ENCODE measurements at places on chromosomes 1 and 21. TPM values are rescaled to one million over a fixed set of nuclear protein-coding genes. Genes with fewer than 3 reads are reported as not detected.

The ESPN gene
- 2.5 TPM for total RNA-seq

The ANGPTL3 gene
- not detected for total RNA-seq

The TNFRSF8 gene
- 0.26 TPM for total RNA-seq

The FAM110D gene
- total RNA-seq = 7.9 TPM

The NR5A2 gene
- total RNA-seq = 21.5 TPM

DNA sequence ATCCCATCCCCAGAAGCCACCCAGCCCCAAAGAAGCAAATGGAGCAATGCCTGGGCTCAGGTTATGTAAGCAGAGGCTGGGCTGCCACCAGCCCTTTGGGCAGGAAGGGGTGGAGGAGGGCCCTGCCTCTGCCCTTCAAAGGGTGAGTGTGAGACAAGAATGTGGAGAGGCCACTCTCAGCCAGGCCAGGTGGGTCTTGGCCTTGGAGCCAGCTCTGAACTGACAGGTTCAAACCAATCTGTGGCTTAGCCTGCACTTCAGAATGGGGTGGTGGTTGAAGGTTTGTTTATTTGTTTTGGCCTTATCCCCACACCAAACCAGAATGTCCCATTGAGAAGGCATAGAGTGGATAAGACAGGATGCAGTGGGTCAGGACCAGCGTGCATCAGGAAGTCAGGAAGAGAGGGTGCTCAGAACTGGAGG lies 29.8 kb downstream of the C1orf116 start:
- no peak for DNase-seq

DNA sequence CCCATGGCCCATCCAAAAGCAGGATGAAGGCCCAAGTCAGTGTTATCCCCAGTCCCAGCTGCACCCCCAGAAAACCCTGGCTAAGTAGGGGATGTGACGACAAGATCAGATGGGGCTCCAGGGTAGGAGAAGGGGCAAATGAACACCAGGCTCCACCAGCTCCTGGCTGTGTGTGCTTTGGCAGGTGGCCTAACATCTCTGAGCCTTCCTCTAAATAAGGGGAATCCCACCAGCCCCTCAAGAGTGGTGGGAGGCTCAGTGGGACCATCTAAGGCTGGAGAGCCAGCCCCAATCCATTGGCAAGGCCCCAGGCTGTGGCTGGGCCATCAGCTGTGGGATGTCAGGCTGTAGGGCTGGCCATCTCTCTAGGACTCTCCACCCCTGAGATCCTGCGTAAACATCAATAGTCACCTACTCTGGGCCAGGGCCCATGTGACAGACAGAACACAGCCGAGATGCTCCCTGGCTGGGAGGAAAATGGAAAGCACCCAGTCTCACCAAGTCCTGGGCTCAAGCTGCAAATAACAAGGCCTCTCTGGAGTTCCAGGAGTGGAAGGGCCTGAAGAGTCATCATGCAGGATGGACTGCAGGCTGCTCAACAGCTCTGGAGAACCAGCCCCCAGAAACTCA lies 7.5 kb downstream of the SDC3 start:
- DNase-seq = no peak

DNA sequence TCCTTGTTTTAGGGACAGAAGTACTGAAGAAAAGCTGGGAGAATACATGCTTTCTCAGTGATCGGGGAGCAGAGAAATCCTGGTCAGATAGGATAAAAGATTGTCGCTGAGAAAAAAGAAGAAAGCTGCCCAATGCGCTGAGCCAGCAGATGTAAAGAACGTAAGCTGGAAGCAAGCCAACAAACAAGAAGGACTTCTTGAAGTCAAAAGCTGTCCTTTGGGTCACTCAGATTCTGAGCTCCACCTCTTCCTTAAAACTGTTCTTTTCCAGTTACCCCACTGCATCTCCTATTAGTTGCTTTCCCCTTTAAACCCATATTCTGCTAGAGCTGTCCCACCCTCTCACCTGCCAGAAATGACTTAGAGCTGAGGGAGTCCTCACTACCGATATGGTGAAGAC lies 64.8 kb downstream of the GPR137B start:
- DNase-seq = no peak

- DNase-seq = no peak
These were observed 933 bp downstream of the C1orf35 start for GRCh38 chr1:228101994-228102790.

- DNase-seq = peak; percentile 85
These were observed 96.6 kb upstream of the ERRFI1 start for GRCh38 chr1:8122477-8123407.

- DNase-seq = no peak
These were observed 43.2 kb upstream of the C1orf185 start for GRCh38 chr1:51058858-51059257.

- DNase-seq = peak; percentile 22
These were observed at the start of gene TAS1R1 for GRCh38 chr1:6554907-6555778. TSS of gene TAS1R1 (plus strand) at chr1:6555307. CDS start at chr1:6555374, 67 bp downstream.

GRCh38 chr1:47226121-47226838 lies 5.7 kb downstream of the TAL1 start:
- DNase-seq = peak; percentile 12

DNA sequence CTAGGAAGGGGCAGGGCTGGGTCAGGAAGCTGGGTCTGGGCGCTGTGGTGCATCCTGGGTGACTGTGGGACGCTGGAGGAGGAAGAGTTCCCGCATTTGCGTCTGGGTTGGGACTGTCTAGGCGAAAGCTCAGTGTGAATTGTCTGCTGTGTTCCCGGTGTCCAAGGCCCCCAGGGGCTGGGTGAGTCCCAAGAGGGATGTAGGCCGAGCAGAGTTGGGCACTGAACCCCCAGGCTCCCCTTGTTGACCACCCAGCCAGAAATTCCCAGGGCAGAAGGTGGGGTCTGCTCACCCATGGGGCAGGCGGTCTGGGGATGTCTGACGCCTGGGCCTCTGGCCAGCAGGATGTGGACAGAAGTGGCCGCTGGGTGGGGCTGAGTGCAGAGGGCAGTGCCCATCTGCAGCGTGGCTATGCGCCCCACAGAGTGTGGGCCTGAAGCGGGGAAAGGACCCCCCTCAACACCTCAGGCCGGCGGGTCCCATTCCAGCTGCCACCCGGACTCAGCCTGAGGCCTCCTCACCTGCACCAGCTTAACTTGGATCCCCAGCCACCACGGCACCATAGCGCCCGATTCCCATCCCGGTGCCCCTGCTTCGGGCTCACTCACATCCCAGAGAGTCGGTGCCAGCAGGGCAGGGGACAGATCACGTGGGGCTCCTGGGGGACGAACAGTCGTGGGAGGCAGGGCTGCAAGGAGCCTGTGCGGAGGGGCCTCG lies 37.0 kb upstream of the POFUT2 start:
- no peak for DNase-seq

- DNase-seq = no peak
These were observed 16.4 kb downstream of the IFNGR2 start for GRCh38 chr21:33419538-33420123.

DNA sequence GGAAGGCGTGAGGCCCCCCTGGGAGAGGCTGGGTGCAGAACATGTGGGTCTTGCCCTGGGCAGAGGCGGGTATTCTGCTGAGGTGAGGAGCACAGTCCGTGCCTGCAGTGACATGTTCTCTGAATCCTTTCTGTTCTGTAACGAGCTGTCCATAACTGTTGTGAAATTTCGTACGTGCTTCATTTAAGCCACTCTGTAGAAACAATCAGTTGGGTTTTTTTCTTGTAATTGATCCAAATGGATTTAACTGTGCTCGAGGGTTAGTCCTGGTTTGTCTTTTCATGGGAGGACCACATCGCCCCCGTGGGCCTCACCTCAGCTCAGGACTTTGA lies 45.4 kb upstream of the DIP2A start:
- DNase-seq = no peak

- DNase-seq = no peak
These were observed 29.5 kb upstream of the PGM1 start for GRCh38 chr1:63563745-63564144.
